ENCODE measurements at places on chromosomes 12 and 14.

DNA sequence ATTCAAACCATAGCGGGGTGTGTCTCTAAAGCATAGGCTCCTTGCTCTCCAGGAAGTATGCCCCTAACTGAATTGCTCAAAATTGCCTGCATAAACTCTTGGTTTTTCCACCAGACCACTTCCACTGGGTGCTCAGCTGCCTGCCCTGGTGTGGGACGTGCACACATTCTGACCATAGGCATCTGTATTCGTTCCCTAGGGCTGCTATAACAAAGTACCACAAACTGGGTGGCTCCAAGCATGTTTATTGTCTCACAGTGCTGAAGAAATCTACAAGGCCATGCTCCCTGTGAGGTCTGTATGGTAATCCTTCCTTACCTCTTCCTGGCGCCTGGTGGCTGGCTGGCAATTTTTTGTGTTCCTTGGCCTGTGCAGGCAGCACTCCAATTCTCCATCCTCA lies 16.4 kb upstream of the GALNT6 start:
- no peak for DNase-seq

- DNase-seq = no peak
Observed at GRCh38 chr12:39628836-39629235, 9.2 kb upstream of the ABCD2 start.

- no peak for DNase-seq
Observed at GRCh38 chr14:80602946-80603345, 338.6 kb downstream of the CEP128 start.

DNA sequence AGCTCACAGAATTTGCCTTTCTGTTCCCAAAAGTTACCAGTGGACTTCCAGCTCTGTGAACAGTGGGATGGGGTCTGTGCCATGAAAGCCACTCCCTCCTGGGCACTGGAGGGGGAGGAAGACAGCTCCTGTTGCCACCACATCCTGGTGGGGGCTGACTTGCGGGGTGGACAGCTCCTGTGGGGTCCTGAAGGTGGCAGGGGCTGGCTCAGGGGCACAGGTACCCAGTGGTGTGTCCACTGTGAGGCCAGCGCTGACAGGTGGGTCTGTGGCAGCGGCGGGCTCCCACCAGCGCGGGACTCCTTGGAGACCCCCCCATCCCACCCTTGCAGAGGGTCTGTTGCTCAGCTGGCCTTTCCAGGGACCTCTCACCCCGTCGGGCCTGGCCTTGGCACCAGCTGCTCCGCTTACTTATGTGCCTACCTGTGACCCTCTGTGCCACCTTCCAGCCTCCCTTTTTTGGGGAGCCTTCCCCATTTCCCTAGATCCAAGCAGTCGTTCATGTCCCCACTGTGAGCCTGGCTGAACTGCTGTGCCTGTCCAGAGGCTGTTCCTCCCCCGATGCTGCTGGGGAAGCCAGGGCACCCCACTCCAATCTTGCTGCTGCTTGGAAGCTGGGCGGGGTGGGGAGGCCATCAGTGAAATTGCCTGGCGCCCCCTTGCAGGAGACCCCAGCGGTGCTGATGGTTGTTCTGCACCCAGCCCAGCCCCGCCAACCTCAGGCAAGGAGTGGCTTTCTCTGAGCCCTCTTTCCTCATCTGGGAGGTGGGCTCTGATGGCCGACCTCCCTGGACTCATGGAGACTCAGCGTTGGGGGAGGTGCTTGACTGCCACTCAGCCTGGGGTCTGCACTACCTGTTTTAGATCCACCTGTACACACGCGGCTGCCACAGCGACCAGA lies 2.2 kb downstream of the TEDC1 start:
- DNase-seq = peak; percentile 4

GRCh38 chr14:45868377-45868776 lies 615.4 kb upstream of the MIS18BP1 start:
- DNase-seq = no peak

- DNase-seq = no peak
Observed at GRCh38 chr12:111330800-111331752, 37.8 kb downstream of the PHETA1 start.

DNA sequence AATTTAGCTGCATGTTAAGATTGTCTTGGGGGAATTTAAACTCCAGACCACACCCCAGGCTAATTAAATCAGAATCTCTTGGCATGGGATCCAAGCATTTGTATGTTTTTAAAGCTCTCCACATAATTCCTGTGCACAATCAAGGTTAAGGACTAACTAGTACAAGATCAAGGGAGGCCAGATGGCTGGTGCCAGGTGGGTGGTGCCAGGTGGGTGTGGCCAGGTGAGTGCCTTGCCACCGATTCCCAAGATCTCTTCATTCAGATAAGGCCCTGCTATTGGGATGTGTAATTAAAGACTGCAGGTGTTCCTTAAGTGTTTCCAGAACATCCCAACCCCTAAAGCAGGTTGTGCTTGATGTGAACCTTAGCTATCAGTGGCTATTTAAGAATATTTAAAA lies 75.1 kb downstream of the NRXN3 start:
- DNase-seq = no peak

DNA sequence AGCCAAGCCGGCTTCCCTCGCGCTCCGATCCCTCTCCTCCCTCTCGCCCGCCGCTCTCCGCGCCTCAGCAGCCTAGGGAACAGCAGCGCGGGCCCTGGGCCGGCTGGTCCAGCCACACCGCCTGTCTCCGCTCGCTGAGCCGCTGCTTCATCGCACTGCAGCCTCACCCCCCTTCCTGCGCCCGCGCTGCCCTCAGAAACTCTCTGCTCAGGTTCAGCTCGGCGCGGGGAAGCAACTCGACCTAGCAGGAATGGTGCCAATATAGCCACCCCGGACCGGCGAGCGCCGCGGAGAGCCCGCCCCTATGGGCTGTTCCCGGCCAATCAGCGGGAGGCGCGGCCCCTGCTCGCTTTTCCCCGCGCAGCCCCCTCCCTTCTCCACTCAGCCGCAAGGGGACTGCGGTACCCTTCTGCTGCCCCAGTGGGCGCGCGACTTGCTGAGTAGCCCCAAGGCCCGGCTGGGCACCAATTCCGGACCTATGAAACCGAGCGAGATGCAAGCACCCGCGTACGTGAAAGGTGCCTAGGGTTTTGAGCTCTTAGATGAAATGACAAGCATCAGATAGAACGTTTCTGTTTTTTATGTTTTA lies at the start of gene ADAMTS20:
Gene ADAMTS20 (minus strand): TSS at position 233 of the 589 bp plus-strand sequence. CDS start 282 bp downstream, outside the sequence.
- no peak for DNase-seq

- DNase-seq = no peak
Observed at GRCh38 chr12:19916196-19916753, 452.1 kb upstream of the PDE3A start.

GRCh38 chr12:90404071-90404470 lies 550.9 kb downstream of the CCER1 start:
- no peak for DNase-seq

GRCh38 chr12:130017591-130018449 lies 114.0 kb upstream of the TMEM132D start:
- DNase-seq = no peak

DNA sequence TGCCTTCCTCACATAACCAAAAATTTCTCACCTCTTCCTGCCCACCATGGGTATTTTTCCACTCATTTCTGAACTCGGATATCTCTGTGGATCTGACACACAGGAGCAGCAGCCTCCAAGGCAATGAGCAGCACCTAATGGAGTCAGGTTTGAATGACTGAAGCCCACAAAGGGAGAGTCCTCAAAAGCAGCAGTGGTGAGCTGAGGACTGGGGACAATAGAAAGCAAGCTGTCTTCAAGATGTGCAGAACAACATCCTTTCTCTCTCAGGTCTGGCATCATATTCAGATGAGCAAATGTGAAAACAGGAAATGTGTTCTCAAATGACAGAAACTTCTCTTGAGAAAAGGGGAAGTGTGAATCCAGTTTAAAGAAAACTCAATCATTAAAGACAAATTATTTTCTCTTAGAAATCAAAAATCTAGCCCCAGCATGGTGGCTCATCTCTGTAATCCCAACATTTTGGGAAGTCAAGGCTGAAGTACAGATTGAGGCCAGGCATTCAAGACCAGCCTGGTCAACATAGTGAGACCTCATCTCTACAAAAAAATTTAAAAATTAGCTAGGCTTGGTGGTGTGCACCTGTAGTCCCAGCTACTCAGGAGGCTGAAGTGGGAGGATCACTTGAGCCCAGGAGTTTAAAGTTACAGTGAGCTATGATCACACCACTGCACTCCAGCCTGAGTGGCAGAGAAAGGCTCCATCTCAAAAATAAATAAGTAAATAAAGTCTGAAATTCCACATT lies 54.2 kb downstream of the C12orf42 start:
- peak; percentile 4 for DNase-seq

DNA sequence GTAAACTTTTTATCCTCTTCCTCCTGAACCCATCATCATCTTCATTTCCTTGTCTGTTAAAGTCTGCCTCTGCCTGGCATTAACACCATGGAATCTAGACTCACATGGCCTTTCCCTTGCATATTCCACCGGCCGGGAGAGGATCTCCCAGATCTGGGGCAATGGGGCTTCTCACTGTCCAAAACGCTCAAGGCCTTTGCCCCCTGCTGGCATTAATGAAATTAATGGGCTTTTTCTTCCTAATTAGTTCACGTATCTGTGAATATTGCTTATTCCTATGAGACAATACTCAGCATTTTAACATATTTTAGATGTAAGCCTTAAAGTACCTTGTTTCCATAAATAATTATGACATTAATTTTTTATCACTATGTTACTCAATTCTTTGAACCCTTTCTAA lies 42.9 kb upstream of the CAPRIN2 start:
- DNase-seq = no peak

DNA sequence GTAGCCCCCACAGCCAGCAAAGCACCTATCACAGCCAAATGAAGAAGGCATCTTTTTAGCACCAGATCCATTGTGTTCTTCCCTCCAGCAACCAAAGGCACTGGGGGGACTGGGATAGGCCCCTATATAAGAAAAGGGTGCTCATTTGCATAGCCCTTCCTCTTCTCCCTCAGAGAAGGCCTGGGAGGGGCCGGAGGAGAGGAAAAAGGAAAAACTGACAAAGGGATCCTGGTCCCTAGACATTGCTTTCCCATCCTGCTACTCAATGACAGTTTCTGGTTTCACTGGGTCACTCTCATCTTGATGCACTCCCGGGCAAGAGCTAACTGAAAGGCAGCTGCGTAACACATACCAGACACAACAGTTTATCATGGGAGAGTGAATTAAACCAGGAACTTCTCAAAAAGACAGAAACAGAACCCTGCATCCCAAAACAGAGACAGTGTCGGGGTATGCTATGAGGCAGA lies at the start of gene PMEL:
Gene PMEL (minus strand): TSS at position 102 of the 467 bp plus-strand sequence. CDS start 31 bp downstream, at position 71.
- DNase-seq = no peak

- DNase-seq = peak; percentile 71
Observed at GRCh38 chr12:121590476-121591143, 9.8 kb upstream of the KDM2B start.

DNA sequence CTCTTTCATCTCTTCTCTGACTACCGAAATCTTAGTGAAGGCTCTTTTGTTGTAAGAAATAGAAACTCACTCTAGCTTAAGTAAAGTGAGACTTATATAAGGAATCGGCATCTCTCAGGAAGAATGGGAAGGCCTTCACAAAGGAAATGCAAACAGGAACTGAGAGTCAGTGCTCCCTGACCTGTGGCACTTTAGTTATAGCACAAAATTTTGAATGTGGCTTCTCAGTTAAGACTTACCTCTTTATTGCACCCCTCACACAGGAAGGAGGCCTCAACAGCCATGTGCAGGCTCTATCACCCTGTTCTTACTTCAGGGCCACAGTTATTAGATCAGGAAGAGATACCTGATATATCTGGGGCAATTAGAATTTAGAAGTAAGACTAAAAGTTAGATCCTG lies 224.7 kb upstream of the EGLN3 start:
- no peak for DNase-seq

DNA sequence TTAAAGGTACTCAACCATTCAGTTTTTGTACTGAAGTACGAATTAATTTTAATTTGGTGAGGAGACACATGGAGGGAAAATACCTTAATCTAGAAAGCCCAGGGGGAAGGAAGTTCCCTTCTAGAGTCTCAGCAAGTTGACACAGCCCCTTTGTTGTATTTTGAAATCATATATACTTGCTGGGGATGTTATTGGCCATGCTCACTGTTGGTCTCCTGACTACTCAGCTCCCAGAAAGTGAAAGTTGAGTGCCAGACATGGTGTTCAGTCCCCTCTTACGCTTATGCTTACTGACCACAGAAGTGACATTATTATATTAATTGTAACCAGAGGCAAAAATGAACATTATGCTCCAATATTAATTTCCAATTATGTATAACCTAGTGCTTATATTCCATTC lies 28.1 kb downstream of the ARF6 start:
- DNase-seq = no peak

GRCh38 chr12:25926536-25926935 lies 31.9 kb upstream of the RASSF8 start:
- DNase-seq = no peak

- no peak for DNase-seq
Observed at GRCh38 chr12:46786774-46787173, 39.0 kb downstream of the SLC38A4 start.

DNA sequence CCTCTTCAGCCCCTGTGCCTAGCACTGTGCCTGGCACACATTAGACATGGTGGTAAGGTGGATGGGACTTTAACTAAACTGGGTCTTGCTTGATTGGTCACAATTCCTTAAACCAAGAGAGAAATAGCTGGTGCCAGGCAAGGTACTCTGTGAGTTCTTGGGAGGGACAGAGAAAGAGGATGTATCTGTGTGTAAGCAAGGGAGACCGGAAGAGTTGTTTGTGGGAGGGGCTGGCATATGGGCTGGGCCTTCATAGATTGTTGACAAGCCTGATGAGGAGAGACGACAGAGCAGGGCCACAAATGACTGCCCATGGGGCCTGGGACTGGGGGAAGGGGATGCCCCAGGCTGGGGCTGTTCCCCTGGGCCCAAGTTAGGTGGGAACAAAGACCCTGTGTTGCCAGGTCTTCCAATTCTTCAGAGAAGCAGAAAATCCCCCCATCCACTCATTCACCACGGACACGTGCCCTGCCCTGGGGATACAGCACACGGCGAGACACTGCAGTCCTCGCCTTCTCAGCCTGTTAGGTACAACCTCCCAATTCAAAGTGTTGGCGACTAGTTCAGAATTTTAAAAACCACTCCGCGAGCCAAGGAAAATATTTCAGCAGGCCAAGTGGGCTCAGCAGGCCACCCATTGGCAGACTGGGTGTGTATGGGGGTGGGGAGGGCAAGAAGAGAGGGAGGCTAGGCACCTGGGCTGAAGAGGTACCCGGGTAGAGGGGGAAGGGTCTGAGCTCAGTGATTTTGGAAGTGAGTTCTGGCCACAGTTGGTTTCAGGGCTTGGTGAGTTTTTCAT lies 11.4 kb upstream of the CYP46A1 start:
- DNase-seq = no peak

- DNase-seq = no peak
Observed at GRCh38 chr12:122875590-122876220, 20.2 kb downstream of the VPS37B start.

GRCh38 chr14:79167957-79168356 lies 997.8 kb downstream of the NRXN3 start:
- DNase-seq = no peak

- DNase-seq = no peak
Observed at GRCh38 chr12:47704719-47705118, 1.1 kb downstream of the RPAP3 start.

- DNase-seq = no peak
Observed at GRCh38 chr14:32698831-32699230, 239.8 kb upstream of the NPAS3 start.

GRCh38 chr14:44477953-44478352 lies 29.1 kb downstream of the FSCB start:
- no peak for DNase-seq

All from activated gamma-delta T cell treated with Interleukin-2 at 50 U/mL for 16 hours (primary cell).